Brain microvascular endothelial cell (primary cell): ENCODE measurements at places on chromosomes 16 and 17.

GRCh38 chr17:40864661-40865390, 2.2 kb downstream of the KRT12 start:
- DNase-seq, result no peak

DNA sequence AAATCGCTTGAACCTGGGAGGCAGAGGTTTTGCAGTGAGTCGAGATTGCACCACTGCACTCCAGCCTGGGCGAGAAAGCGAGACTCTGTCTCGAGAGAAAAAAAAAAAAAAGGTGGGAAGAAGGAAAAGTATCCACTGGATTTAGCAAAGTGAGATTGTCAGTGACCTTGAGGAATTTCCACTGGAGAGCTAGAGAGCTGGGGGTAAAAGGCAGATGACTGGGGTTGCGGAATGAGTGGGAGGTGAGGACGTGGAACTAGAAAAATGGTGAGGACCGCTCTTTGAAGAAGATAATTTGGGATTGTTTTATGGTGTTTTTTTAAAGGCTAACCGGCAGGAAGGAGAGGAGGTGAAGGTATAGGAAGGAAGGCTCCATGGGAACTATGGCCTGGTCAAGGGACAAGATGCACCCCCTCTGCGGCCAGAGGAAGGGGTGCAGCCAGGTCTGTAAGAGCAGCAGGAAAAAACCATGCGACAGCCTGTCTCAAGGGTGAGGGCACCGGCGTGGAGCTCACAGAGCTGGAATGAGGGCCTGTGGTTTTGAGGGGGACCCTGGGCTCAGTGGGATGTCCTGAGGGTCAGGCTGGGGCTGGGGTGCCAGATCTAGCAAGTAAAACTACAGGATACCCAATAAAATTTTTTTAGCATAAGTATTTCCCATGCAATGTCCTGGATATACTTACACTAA, 694 bp upstream of the MLST8 start:
- DNase-seq, result no peak

GRCh38 chr16:13708347-13709120, 211.4 kb upstream of the ERCC4 start:
- no peak for DNase-seq

- peak; percentile 77 for DNase-seq
These were observed 74.8 kb upstream of the SMURF2 start for GRCh38 chr17:64736804-64737492.

DNA sequence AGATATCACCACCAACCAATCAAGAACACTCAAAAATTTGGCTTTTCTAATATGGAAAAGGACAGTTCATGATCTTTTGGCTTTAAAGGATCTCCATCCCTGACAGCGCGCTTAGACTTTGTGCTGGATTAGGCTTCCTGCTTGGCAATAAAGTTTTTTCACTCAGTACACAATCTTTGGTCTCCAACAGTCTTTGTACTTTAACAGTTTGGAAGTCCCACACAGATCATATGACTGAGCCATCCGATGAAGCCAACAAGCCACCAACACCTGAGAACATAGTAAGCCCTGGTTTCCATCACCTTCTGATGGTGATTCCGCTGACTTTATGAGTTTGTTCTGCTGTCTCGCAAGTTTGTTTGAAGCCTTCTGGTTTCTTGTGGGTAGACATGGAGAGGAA, 34.3 kb downstream of the SMURF2 start:
- no peak for DNase-seq

DNA sequence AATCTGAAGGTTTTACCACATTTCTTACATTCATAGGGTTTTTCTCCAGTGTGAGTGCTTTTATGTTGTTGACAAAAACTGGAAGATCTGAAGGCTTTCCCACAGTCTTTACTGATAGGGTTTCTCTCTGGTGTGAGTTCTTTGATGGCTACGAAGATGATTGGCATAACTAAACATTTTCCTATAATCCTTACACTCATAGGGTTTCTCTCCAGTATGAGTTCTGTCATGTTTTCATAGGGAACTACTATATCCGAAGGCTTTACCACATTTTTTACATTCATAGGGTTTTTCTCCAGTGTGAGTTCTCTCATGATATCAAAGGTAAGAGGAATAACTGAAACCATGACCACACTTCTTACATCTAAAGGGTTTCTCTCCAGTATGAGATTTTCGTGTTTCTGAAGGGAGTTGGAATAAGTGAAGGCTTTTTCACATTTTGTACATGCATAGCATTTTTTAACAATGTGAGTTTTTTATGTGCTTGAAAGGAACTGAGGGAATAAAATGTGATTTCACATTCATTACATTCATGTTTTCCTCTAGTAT, 1987.7 kb downstream of the TP53TG3F start:
- no peak for DNase-seq

GRCh38 chr17:36128411-36128978, 24.9 kb downstream of the CCL4 start:
- DNase-seq, result no peak

GRCh38 chr16:89093602-89094251, at the start of gene ACSF3:
ACSF3 (plus strand) TSS chr16:89093852; CDS start chr16:89100682, 6,830 bp downstream.
- DNase-seq, result peak; percentile 4

DNA sequence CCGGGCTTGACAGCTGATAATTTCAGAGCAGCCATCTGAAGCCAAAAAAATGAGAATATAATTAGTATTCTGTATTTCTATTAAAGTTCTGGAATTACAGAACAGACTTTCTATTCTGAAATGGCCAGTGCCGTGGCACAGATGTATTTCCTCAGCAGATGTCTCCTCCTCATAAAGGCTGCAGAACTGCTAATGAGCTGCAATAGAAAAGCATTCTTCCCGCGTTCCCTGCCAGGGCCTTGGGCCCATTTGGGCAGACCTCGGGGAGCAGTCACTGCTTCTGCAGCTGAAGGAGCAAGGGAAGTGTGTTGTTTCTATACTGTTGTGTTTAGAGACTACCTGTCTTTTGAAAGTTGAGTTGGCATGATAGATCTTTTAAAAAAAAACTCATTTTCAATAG, 152.6 kb upstream of the CACNG5 start:
- DNase-seq, result no peak

- DNase-seq, result no peak
These were observed 298.9 kb upstream of the IRX5 start for GRCh38 chr16:54631782-54632181.

DNA sequence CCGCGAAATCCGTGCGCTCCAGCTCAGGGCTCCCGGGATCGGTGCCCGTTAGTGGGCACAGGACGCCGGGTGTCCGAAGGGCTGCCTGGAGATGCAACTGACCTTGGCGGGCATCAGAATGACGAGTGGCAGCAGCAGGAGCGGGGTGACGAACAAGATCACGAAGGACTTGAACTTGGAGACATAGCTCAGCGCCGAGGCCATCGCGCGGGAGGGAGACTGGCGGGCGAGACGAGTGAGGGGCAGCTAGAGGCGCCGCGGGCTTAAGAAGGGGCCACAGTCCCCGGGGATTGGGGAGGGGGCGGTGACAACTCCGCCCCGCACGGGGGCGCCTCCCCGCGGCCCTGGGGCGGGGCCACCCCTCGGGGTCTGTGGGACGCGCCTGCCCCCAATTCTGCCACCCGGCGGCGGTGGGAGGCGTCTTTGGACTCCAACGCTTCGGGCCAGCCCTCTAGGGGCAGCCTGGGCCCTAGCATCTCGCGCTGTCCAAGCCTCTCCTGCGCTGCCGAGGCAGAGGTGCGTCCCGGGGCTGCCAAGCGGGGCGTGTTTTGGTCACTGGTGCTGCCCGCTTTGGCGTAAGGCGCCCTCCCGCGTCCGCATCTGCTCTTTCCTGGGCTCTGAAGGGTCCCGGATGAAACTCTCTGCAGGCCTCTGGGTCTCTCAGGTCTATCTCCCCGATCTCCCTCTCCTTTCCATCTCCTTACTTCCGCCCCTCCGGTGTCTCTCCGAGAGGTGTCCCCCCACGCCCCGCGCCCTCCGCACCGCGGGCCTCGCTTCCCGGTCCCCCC, at the start of gene SLC13A5:
TSS of gene SLC13A5 (minus strand) at position 240 of the 788 bp plus-strand sequence. CDS start at position 204, 36 bp downstream.
- DNase-seq, result no peak

DNA sequence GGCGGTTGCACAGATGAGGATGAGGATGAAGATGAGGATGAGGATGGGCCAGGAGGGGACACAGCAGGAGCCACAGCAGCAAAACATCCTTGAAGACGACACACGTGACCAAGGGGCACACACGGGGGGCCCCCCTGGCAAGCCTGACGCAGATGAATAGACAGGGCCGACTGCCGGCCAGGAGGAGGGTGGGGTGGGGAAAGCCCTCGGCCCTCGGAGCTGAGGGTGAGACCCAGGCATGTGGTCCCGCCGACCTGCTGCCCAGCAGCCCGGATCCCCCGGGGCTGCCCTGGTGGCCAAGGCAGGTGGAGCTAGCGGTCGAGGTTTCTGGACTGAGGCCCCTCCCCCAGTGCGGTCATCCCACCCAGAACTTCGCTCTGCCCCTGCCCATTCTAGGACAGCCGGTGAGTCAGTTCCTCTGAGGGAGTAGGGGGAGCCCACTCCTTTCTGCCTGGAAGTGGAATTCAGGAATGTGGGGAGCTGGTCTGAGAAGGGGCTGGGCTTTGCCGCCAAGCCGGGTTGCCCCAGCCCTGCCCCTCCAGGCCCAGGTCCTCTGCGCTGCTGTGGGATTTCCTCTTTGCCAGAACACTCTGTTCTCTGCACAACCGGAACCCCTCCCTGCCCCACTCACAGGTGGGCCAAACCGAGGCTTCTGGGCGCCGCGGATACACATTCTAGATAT, 9.9 kb downstream of the CYGB start:
- DNase-seq, result peak; percentile 63

GRCh38 chr16:87897521-87898505, 28.5 kb upstream of the SLC7A5 start:
- DNase-seq, result no peak

GRCh38 chr17:50884439-50885311, 18.5 kb upstream of the TOB1 start:
- DNase-seq, result no peak

DNA sequence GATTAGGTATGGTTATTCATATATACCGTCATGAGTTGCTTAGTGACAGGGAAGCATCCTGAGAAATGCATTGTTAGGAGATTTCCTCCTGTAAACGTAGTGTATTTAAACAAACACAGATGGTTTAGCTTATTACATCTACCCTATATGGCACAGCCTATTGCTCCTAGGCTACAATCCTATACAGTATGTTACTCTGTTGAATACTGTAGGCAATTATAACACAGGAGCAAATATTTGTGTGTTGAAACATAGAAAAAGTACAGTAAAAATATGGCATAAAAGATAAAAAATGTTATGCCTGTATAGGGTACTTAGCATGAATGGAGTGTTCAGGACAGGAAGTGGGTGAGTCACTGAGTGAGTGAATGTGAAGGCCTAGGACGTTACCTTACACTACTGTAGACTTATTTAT, 157.7 kb downstream of the CDH11 start:
- DNase-seq, result peak; percentile 77

DNA sequence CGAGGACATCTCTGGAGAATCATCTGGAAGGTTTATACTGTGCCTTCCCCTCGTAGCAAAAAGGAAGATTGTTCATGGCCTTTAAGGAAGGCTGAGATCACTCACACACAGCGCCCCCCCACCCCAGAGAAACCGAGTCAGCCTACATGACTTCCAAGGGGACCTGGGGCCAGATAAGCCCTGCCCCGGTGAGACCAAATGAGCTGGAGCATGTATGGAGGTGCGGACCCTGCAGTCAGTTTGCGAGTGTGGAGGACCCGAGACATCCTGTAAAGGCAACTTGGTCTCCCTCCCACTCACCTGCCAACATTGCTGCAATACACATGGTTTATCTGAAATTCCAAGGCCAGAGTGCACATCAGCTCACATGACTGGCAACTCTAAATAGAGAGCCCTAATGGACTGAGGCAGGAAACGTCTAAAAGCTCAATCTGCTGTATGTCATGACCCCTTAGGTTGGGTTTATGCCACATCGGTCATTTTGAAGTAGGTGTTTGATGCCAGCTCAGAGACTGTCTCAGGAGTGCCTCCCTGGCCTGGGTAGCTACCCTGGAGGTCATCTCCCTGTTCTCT, 233.6 kb downstream of the CPPED1 start:
- no peak for DNase-seq

DNA sequence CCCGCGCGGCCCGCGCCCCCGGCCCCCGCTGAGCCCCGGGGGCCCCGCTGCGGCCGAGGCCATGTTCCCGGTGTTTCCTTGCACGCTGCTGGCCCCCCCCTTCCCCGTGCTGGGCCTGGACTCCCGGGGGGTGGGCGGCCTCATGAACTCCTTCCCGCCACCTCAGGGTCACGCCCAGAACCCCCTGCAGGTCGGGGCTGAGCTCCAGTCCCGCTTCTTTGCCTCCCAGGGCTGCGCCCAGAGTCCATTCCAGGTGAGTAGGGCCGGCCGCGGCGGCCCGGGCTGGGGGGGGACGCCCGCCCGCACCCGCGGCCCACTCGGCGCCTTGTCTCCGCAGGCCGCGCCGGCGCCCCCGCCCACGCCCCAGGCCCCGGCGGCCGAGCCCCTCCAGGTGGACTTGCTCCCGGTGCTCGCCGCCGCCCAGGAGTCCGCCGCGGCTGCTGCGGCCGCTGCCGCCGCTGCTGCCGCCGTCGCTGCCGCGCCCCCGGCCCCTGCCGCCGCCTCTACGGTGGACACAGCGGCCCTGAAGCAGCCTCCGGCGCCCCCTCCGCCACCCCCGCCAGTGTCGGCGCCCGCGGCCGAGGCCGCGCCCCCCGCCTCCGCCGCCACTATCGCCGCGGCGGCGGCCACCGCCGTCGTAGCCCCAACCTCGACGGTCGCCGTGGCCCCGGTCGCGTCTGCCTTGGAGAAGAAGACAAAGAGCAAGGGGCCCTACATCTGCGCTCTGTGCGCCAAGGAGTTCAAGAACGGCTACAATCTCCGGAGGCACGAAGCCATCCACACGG, 504 bp downstream of the MAZ start:
- DNase-seq, result no peak

DNA sequence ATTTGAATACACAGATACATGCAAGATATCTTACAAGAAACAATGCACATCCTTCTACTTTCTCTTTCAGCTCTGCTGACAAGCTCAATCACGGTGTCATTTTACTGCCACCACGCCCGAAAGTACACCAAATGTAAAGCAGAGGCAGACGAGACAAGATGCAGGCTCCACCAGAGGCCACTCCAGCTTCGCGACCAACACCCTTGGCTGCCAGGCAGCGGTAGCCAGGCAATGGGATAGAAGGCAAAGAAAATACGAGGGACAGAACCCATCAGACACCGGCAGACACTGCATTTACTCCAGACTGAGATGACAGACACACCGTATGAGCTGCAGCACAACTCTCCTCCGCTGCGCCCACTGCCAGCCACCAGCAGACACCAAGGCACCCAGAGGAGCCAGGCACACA, 41.0 kb downstream of the USP22 start:
- no peak for DNase-seq

GRCh38 chr17:62876673-62877405, 68.7 kb upstream of the MARCHF10 start:
- DNase-seq, result no peak

GRCh38 chr16:27289669-27290068, 21.1 kb upstream of the NSMCE1 start:
- DNase-seq, result no peak

GRCh38 chr16:12538667-12539091, 265.0 kb downstream of the CPPED1 start:
- DNase-seq, result no peak

DNA sequence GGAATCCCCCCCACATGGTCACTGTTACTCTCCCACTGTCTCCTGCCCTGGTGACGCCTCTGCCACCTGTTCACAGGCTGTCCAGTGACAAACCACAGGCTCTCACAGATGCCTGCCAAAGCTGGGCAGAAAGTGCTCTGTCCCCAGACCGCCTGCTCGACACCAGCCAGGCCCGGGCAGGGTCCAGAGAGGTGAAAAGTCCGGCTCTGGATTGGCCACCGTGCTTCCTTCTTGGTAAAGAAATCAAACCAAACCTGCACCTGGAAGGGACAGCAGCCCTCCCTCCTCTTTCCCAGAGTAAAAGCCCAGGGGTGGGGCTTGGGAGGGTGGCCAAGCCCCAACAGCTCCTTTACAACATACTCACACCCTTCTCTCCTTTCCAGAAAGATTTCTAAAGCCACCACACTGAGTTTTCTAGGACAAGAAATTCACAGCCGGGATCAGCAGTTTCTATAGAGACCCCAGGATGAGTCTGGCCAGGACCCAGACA, 6.2 kb downstream of the PCGF2 start:
- DNase-seq, result no peak
